ENCODE measurements at places on chromosomes 1 and 21.

DNA sequence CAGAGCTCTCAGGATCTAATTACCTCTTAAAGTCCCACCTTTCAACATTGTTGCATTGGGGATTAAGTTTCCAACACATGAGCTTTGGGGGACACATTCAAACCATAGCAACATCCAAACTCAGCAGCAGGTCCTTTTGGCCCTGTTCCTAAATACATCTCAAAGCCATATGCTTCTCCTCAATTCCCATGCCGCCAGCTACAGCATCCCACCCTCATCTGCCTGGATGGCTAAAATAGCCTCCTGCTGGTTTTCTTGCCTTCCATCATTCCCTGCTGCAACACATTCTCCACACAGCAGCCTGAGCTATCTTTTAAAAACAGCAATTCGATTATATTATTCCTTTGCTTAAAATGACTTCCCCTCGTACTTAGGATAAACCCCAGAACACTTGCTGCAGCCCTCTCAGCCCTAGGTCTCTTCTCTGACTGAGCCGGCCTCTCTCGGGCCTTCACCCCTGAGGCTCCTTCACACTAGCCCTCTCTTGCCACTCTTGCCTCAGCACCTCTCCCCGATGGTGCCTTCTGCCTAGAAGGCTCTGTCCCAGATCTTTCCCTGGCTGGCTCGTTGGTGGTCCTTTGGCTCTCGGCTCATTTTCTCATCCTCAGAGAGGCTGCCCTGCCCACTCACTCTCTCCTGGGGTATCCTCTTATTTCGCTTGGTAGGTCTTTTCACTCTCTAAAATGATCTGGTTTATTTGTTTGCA lies 16.5 kb downstream of the MYBPH start:
- no peak for DNase-seq

- no peak for DNase-seq
Measured at GRCh38 chr1:61353797-61354406, 271.5 kb downstream of the NFIA start.

GRCh38 chr21:42711667-42712066 lies 58.2 kb downstream of the PDE9A start:
- no peak for DNase-seq

- DNase-seq, result no peak
Measured at GRCh38 chr1:62315387-62315786, 3.8 kb downstream of the KANK4 start.

DNA sequence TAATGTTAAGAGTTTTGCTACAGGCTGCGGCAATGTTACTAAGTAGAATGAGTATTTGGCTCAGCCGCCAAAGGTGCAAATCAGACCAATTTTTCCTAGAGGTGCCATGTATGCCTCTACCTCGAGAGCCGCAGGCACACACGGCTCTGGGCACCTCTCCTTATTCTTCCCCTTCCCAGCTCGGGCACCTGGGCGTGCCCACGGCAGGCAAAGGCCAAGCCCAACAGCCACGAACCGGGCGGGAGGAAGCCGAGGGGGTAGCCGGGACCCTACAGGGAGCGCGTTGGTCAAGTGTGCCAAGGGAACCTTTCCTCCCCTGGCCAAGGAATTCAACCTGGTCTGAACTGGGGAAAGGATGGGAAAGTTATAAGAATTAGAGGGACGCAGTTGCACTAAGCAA lies 31.0 kb downstream of the LRRC3 start:
- DNase-seq, result no peak

DNA sequence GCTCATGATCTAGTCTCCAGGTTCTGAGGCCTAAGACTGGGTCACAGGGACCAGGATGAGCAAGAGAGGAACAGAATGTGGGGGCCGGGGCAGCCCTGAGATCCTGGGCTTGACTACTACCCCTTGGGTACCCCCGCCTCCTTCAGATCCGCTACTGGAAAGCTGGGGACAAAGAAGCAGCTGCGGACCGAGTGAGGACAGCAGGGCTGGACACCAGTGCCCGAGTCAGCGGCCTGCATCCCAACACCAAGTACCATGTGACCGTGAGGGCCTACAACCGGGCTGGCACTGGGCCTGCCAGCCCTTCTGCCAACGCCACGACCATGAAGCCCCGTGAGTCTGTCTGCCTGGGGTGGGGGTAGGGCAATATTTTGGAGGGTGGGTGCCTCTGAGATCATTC lies 12.5 kb downstream of the TMEM81 start:
- DNase-seq, result no peak
